Cerebellum (tissue), 4 donors: ENCODE measurements at places on chromosomes 7 and 10. TPM values are rescaled to one million over a fixed set of nuclear protein-coding genes. Genes with fewer than 3 reads are reported as not detected.

Gene IL2RA
- total RNA-seq, result not detected

Gene ZDHHC6
- 27.4 TPM for total RNA-seq

Gene HUS1
- total RNA-seq, result 29.9 TPM

Gene BBS9
- 68.3 TPM for total RNA-seq

Gene HTR5A
- 2.1 TPM for total RNA-seq

Gene OR6B1
- total RNA-seq, result not detected

Gene FAM171A1
- 29.7 TPM for total RNA-seq

Gene RTKN2
- 17.1 TPM for total RNA-seq

Gene NOBOX
- total RNA-seq, result not detected

Gene VAX1
- not detected for total RNA-seq

Gene TRIM74
- total RNA-seq, result not detected

Gene ASAH2B
- 9.1 TPM for total RNA-seq
